ENCODE measurements at places on chromosomes 1 and 21.

DNA sequence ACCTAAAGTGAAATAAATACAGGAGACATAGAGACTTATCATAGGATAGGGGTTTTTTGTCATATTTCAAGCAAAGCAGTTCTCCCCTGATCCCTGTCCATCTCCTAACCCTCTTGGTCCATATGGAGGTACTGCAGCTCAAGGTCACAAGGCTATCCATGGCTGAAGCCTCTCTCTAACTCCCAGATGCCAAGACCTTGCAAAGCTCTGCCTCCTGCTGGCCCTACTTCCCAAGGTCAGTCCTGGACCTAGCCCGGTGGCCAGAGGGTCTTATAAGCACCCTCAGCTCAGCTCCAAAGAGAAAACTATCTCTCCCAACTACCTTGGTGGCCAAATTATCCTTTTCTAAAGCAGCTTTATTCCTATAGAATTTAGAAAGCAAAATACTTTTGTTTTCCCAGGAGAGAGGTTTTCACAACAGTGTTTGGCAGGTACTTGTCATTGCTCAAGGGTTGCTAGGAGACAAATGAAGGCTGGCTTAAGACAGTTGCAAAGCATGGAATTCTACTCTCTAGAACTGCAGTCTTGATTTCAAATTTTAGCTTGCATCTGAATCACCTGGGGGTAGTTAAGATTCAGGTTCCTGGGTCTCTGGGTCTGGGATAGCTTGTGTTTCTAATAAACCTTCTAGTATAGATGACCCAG is 121.5 kb downstream of the XCL2 start:
- DNase-seq, result no peak

DNA sequence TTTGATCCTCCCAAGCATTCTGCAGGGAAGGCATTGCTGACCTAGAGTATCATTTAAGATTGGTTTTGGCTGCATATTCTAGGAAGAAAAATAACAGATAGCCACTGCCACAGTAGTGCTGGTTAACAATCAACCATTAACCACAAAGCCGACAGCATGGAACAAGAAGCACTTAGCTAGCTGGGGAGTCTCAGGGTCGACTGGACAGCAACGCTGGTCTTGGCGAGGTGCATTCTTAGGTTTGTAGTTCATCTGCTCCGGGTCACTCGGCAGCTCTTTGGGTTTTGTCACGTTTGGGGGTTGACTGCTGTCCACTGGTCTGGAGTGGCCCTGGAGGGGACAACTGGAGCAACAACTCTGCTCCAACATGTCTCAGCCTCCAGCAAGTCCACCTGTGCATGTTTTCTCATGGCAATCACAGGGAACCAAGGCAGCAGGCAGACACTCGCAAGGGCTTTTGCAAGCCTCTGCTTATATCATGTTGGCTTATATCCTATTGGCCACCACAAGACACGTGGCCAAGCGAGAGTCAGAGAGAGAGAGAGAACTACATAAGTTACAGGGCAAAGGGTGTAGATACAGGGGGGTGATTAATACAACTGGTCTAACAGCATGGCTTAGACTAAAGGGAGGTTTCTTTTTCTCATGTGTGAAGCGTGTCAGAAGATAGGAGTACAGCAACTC is 99.5 kb downstream of the LACTBL1 start:
- DNase-seq, result no peak

- DNase-seq, result no peak
Observed at GRCh38 chr1:21069549-21069948, 107.1 kb downstream of the EIF4G3 start.

- no peak for DNase-seq
Observed at GRCh38 chr1:88680471-88680870, 3.6 kb upstream of the PKN2 start.

Measured in HT-29 (cell line).